ENCODE measurements at places on chromosomes 2 and 18.

DNA sequence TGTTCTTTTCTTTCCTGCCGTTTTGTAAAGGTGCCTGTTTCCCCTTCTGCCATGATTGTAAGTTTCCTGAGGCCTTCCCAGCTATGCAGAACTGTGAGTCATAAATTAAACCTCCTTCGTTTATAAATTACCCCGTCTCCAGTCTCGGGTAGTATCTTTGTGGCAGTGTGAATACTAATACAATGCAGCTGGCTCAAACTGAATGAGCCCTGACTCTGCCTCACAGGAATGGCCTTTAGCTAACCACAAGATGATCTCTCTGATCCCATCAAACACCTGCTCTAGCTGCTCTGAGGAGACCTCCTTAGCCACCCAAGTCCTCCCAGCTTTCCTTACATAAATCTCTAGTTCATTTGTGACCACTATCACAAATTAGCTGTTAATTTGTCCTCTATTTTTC, 41.5 kb upstream of the CAB39 start:
- DNase-seq = peak; percentile 55

DNA sequence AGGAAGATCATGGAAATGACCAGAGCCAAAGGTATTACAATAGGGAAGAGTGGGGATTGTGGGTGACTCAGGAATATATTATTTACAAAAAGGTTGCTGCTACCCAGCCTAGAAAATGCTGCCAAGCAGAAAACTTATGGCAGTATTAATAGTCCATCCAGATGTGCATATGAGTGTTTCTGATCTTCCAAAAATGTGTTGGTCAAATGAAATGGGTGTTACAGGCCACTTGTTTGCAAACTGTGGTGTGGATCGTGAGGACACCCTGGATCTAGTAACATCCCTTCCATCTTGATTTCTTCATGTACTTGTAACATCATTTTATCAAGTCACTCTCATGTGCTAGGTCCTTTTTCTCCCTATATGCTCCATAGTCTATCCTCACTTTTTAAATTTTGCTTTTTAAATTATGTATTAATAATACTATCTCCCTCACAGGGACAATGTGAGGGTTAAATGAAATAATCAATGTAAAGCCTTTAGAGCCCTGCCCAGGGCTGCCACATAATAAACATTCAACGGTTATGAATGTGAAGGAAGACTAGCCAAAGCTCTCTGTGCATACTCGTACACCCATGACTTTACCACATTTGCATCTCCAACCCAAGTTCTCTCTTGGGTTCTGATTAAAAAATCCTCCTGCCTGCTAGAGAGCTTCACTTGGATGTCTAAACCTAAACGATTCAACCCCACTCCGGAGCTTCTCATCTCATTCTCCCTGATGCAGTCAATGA, 18.5 kb downstream of the CD226 start:
- no peak for DNase-seq

DNA sequence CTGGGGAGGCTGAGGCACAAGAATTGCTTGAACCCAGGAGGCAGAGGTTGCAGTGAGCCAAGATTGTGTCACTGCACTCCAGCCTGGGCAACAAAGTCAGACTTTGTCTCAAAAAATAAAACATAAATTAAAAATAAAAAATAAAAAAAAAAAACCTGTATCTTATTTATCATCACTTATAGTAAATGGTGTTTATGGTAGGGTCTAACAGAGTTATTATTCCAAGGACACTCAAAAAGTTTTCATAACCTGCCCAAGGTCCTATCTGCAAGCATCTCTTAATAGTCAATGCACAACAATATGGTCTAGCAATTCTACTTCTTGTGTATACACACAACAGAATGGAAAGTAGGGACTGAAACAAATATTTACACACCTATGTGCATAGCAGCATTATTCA, 47.3 kb upstream of the MYCN start:
- DNase-seq = no peak

DNA sequence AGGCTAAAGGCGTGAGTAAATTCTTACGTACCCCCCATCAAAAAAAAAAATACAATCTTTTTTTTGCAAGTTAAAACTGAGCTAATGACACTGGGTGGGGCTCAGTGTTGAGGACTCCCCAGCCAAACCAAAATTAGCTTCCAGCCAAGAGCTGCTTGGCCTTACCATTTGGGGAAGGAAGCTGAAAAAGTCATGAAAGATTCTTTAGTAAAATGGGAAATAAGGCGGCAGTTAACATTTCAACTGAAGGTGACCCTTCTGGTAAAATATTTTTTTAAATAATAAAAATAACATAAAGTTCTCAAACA, 16.4 kb downstream of the SMAD7 start:
- DNase-seq = no peak

- peak; percentile 23 for DNase-seq
Measured at GRCh38 chr2:31580321-31581117, at the start of gene SRD5A2. Gene SRD5A2 (minus strand): TSS chr2:31580938. CDS start chr2:31580900, 38 bp downstream.

DNA sequence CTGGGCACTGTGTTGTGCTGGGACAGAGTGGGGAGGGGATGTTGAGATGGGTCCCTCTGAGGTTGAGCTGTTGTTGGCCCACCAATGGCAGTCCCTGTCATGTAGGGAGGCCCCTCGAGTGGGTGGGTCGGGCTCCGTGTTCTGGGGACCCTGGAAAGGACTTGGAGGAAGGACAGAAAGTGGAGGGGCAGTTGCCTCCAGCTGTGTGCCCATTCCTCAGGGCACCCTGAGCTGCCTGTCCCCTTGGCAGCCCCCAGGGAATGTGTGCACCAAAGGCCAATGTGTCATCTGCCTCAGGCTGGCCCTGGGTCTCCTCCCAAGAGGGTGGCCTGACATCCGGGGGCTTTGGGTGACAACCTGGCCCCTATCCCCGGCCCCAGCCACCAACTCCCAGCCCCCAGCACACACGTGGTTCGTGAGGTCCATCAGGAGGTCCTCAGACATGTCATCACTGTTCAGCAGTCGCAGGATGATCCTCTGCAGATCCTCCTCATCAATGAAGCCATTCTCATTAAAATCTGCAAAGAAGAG, 57.7 kb downstream of the CIB4 start:
- DNase-seq = peak; percentile 6

DNA sequence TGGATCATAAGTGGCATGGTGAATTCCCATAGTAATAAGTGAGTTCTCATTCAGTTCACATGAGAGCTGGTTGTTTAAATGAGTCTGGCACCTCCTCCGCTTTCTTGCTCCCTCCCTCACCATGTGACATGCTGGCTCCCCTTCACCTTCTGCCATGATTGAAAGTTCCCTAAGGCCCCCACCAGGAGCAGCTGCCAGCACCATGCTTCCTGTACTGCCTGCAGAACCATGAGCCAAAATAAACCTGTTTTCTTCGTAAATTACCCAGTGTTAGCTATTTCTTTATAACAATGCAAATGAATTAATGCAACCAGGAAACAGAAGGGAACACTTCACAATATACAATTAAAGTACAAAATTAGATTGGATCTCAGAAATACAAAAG, 257.0 kb downstream of the MREG start:
- DNase-seq = no peak

- no peak for DNase-seq
Measured at GRCh38 chr2:235183786-235184185, 232.0 kb downstream of the SH3BP4 start.

- no peak for DNase-seq
Measured at GRCh38 chr2:129431881-129432280, 547.6 kb upstream of the RAB6C start.

- peak; percentile 2 for DNase-seq
Measured at GRCh38 chr2:233813236-233814055, 35.3 kb downstream of the MROH2A start.

GRCh38 chr2:195819276-195819675, 162.2 kb downstream of the SLC39A10 start:
- DNase-seq = no peak

DNA sequence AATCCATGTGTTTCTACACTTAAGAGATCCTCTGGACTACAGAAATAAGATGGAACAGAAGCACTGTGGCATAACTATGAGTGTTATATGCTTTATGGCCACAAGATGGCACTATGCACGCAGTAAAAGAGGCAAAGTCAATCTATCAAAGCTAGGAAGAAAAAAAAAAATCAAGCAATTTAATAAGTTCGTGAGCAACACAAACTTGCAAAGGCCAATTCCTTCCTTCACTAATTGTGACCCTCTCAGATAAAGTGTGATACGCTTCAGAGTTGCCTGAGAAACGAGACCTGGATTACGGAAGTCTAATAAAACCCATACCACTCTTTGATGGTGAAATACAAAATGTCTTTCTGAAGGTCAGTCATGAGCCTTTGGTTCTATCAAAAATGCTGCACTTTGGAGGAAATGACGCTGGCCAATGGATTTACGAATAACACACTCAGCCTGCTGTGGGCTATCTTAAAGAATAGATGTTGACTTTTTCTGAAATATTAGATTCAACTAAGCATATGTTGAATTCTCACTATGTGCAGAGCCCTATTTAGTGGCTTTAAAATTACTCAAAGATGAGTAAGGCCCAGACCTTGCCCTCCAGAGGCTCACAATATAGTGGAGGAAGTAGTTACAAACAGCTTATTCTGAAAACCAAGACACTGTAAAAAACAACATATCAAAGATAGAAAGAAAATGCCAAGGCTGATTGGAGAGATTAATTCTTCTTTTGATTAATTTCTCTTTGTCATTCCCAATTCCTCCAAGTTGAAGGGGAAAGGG, 35.5 kb upstream of the TTR start:
- peak; percentile 20 for DNase-seq

- DNase-seq = no peak
Measured at GRCh38 chr2:160267022-160267421, 67.0 kb upstream of the ITGB6 start.

DNA sequence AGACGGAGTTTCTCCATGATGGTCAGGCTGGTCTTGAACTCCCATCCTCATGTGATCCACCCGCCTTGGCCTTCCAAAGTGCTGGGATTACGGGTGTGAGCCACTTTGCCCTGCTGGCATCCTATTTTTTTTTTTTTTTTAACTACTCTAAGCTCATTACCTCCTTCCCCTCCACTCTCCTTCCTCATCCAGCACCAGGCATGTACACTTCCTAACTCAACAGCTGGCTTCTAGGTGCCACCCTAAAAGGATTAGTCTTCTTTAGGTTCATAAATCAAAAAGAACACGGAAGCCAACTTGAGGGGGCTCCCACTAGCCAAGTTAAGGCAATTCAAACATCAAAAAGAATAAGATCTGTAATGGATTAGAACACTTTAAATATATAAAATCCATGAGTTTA, 70.6 kb upstream of the TEX51 start:
- DNase-seq = no peak

DNA sequence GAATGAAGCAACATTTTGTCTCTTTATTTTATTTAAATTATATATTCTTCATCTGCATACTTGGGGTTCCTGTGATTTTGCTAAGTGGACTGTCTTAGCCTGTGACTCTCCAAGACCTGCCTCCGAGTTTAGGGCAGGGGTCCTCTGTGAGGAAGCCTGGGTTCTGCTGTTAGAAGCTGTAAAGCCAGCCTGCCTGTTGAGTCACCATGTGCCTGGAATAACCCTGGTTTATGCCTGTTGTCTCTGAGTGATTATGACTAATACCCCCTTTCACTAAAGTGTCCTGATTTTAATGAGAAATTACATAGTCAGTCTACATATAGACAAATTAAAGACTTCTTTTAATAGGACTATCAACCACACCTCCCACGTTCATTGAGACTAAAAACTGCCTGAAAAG, 369.1 kb downstream of the ZNF521 start:
- DNase-seq = no peak

DNA sequence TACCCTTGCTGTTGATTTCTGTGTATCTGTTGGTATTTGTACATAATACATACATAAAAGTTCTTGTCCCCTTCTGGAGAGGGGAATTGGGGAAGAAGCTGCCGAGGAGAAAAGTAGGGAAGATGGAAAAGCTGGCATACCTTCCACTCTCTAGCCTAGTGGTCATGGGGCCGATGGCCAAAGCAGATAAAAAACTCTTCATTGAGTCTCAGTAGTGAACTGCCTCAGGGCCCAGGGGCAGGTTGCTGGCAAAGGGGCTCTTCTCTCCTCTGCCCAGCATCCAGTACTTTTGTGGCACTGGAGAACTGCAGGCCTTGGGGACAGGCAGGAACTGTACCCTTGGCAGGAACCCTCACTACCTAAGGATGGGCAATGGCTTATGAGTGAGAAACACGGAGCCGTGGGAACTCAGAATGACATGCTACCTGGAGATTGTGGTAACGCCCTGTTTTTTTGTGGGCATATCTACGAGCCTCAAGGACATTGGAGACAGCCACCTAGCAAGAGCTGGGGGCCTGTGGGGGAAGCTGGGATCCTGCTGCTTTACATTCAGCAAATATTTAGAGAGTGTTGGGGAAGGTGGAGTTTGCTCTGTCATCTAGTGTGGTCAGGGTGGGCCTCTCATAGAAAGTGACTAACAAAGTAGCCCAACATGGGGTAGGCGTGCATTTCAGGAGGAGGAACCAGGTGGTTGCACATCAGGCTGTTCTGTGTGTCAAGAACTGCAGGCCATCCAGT, 22.6 kb upstream of the ITGB6 start:
- DNase-seq = no peak
